ENCODE measurements at places on chromosomes 7 and 10. TPM values are rescaled to one million over a fixed set of nuclear protein-coding genes. Genes with fewer than 3 reads are reported as not detected.
A peak's percentile ranks its signal among the peaks of the same experiment; 100 is the strongest.

GRCh38 chr7:21923658-21924057 is 22.0 kb downstream of the CDCA7L start:
- DNase-seq, result peak; percentile 35

SPDYE16 gene
- not detected for total RNA-seq

DNA sequence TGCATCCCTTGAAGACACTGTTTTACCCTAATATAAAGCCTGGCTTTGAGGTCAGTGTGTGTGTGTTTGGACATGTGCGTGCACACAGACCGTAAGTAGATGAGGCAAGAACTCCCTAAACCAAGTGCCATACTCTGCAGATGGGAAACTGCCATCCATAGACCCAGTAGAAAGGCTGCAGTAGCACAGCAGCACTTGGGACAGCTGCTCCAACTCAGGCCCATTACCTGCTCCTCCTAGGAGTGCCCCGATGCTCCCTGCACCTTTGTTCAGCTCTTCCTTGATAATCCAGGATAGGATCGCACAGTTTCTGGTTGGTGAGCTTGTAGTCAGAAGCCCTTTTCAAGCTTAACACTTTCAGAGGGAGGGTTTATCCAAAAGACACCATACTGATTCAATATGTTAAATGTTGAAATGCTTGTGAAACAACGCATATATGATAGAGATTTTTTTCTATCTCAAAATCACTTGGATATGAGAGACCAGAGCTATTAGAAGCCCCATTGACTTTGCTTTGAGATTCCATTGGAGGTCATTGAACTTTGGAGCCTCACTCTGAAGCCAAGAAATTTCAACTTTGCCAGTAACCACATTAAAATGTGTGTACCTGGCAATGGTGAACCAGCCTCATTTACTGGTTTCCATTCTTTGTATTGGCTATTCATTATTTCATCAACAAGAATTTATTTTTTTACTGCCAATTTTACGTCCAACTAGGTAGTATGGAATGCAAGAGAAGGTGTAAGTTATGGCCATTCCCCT is 757.0 kb upstream of the GALNT17 start:
- DNase-seq, result no peak

AKR1C3 gene
- total RNA-seq, result 24.0 TPM

- peak; percentile 35 for DNase-seq
Measured at GRCh38 chr10:75234683-75235374, 928 bp downstream of the COMTD1 start.

DNA sequence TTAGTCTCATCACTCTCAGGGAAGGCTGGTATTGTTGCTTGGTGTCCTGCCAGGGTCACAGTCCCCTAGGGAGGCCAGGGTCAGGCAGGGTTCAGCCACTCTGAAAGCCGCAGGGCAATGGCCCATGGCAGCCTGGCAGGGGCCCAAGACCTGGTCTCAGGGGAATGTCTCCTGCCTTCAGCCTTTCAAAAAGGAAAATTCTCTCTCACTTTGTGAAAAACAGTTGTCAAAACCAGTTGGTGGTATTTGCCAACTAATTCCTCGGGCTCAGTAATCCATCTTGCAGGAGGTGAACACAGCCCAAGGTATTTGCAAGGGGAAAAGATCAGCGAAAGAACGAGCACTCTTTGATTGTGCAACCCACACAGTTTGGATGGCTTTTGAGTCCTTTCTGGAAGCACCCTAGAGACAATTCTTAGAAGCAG is 101.5 kb downstream of the JCAD start:
- no peak for DNase-seq

- peak; percentile 41 for DNase-seq
Measured at GRCh38 chr7:138105221-138105620, 29.0 kb downstream of the AKR1D1 start.

DNA sequence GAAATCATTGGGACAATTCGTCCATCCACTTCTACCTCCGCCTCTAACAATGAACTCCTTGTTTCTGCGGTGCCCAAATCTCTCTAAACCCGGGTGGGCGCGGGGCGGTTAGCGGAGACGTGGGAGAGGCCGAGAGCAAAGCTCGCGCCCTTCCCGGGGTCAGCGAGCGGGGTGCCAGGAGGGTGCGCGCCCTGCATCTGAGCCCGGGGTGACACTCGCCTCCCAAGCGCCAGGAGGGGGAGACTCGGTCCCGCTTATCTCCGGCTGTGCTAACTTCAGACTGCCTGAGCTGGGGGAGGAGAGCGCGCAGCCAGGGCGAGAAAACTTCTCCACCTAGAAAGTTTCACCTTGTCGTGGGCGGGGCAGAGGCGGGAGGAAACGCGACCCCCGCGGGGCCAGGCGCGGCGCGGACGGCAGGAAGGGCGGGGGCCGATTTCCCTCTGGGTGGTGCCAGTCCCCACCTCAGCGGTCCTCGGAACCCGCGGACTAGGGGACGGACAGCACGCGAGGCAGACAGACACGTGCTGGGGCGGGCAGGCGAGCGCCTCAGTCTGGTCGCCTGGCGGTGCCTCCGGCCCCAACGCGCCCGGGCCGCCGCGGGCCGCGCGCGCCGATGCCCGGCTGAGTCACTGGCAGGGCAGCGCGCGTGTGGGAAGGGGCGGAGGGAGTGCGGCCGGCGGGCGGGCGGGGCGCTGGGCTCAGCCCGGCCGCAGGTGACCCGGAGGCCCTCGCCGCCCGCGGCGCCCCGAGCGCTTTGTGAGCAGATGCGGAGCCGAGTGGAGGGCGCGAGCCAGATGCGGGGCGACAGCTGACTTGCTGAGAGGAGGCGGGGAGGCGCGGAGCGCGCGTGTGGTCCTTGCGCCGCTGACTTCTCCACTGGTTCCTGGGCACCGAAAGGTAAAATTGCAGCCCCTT is at the start of gene MET:
MET (plus strand) TSS at position 516 of the 915 bp plus-strand sequence. CDS start 26,889 bp downstream, outside the sequence.
- peak; percentile 90 for DNase-seq

DNA sequence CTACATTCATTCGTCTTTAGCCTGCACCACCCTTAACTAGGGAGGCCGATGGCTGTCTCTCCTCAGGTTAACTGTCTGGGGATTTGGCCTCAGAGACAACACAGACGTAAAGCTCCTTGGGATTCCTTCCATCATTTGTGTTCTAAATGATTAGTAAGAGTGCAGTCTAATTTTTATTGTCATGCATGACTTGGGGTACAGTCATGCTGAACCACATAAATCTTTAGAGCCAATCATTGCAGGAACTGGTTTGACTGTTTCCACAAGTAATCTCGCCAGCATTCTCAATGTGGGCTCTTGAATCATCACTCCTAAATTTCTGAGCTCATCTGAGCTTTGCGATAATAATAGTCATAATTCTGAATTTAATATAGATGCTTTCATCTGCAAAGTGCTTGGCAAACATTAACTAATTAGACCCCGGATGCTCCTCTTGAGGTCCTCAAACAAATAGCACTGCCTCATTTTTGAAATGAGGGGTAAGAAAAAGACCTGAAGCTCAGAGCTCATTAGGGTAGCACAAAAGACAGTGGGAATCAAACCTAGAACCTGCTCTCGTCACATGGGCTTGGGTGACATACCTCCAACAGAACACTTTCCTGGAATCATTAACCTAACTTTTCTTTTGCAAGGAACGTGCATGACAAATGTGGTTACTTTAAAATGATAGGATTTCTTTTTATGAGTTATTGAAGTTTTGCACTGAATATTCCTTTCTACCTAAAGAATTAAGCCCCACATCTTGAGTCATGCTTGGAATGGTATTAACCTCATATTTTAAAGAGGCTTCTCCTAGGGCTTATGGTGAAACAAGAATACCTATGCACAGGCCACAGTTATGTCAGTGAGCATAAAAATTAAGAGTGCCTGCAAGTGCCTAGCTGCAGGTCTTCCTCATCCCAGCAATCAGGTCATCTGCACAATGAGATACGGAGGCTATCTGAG is 118.9 kb upstream of the NRP1 start:
- peak; percentile 100 for DNase-seq

PNLIP gene
- total RNA-seq, result not detected

DNA sequence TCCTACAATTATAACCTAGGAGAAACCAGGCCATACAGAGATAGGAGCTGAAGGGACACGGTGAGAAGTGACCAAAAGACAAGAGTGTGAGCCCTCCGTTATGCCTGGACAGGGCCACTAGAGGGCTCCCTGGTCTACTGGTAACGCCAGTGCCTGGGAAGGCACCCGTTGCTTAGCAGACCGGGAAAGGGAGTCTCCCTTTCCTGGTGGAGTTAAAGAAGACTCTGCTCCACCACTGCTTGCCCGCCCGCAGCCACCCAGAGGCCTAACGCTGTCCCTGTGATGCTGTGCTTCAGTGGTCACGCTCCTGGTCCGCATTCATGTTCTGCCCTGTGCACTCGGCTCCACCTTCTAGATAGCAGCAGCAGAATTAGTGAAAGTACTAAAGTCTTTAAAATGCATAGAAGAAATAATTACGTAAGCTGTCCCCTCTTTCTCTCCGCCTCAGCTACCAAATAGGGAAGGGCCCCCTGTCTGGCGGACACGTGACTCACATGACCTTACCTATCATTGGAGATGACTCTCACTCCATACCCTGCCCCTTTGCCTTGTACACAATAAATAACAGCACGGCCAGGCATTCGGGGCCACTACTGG is 34.8 kb downstream of the GRID2IP start:
- DNase-seq, result peak; percentile 89

DNA sequence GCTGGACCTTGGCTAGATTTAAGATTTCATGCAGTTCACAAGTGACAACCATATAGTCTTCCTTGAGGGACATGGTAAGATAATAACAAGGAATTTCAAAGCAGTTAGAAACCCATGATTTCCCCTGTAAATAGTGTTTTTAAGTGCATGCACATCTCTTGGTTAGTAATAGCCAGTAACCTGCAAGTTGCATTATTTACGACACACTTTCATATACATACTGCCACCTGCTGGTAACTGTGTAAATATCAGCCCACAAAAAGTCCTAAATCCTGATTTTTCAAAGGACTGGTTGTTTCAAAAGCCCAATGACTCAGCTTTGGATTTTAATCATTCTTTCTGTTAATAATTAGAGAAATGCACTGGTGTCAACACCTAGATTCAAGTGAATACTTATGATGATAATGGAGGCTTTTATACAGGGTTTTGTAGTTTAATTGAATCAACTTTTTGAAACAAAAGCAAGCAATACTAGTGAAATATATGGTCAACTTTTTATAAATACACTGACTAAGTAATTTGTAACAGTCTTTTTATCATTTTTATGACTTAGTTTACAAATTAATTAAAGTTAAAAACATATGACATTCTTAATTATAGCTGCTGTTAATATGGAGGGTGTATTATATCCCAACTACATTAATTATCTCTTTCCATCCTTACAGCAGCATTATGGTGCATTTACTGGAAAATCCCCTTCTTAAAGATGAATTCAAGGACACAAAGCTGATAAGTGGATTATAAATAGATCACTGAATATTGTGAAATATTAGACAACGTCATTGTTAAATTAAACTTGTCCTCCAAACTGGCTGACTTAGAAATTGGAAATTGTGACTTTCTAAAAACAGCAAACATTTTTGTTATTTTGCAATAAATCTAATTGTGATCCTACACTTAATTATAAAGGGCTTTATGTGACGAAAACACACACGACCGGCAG is 367.7 kb upstream of the SEMA3D start:
- DNase-seq, result peak; percentile 82

Measured in PC-3 (cell line).